Spinal cord (tissue), 10 donors: ENCODE measurements at places on chromosomes 7 and 10.

DNA sequence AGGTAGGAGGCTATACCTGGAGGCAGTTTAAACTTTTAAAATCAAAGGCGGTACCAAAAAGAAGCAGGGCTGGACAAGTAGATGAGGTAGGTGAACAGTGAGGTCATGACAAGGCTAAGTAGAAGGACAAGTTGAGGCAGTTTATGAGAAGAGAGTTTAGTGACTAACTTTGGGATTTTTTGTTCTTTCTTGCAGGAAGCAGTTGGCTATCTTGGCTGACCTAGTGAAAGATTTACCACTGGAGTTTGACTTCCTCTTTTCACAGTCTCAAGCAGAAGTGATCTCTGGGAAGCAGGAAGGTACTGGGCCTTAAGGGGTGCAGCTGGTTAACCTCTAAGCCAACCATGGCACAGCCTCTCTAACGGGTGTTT is 26.3 kb downstream of the ENTPD7 start:
- no peak for DNase-seq

- no peak for DNase-seq
Observed at GRCh38 chr10:119191881-119192280, 13.3 kb upstream of the PRDX3 start.

GRCh38 chr7:155741805-155742204 is 70.5 kb downstream of the SHH start:
- DNase-seq = no peak

DNA sequence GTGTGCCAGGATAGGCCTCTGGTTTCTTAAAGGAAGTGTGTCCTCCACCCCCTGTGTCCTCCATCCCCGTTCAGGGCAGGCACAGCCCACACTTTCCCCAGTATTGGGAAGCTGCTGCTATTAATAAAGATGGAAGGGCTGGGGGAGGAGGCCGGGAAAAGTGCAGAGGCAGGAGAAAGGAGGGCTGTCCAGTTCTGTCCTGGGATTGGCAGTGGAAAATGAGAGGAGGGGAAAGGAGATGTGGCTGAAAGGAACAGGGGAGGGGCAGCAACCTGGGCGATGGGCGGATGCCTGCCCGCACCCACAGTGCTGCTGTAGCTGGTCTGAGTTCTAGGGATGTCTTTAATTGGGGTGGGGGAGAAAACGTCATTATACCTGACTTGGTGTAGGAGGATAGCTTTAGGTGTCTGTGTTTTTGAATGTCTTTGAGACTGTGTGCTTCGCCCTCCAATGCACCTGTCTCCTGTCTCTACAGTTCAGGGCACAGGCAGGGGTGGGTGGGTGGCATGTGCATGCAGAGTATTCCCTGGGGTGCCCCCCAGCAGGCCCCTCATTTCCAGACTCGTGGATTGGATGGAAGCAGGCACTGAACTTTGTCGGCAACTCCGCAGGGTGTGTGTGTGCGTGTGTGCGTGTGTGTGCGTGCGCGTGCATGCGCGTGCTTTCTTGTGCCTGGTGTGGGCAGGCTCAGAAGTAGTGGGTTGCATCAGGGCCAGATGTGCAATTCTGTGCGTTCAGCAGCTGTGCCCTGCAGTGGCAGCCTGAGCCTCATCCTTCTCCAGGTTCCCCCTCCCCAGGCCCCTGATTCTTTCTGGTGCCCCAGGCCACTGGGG is 2.5 kb downstream of the TRIM8 start:
- DNase-seq = no peak

GRCh38 chr7:35781200-35781701 is 19.6 kb upstream of the SEPTIN7 start:
- no peak for DNase-seq

DNA sequence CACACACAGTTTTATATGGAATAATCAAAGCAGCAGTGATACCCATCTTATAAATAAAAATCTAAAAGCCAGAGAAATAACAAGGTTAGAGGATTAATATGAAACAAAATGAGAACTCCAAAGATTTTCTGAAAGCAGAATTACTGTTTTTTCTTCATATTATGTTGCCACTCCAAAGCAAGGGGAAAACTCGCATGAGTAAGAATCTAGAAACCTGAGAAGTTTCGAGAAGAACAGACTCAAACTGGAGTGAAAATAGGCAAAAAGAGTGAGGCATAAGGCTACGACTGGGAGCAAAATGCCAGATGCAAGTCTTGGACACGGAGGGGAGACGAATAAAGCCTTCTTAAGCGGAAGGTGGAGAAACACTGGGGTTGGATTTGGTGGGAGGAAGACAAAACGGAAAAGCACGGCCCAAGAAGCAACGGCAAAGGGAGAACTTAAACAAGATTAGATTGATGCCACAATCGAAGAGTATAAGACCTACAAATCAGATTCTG is 923 bp downstream of the TNPO3 start:
- DNase-seq = peak; percentile 7

- DNase-seq = no peak
Observed at GRCh38 chr7:155003376-155004214, 671 bp upstream of the PAXIP1 start.

DNA sequence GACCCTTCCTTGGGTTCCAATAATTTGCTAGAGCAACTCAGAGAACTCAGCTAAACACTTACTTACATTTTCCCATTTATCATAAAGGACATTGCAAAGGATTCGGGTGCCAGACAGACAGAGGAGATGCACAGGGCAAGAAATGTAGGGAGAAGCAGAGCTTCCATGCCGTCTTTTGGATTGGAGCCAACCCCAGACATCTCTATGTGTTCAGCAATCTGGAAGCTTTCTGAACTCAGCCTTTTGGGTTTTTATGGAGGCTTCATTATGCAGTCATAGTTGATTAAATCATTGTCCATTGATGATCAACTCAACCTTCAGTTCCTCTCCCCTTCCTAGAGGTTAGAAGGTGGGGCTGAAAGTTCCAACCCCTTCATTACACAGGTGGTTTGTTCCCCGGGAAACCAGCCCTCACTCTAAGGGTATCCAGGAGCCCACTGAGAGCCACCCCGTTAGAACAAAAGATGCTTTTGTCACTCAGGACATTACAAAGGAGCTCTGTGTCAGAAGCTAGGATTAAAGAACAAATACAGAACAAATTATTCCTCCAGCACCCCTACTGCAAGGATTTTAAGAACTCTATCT is 211.9 kb upstream of the VSTM2A start:
- DNase-seq = peak; percentile 43

DNA sequence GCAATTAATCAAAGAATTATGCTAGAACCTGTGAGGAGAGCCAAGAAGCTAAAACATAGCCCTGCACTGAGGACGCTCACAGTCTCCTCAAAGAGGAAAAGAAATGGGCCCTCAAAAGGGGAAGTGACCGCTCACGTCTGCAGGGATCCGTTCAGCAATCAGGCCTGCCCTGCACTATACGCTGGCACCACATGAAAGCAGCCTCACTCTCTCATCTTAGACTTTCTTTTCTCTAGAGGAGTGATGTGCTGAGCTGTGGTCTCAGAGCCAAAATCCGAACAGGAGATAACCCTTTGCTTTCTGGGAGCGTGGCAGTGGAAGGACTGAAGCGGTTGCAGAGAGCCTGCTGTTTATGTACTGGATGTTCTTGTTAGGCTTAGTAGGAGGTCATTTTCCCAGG is 6.3 kb upstream of the IL2RA start:
- no peak for DNase-seq

GRCh38 chr10:110827875-110828274 is 43.9 kb upstream of the PDCD4 start:
- no peak for DNase-seq

DNA sequence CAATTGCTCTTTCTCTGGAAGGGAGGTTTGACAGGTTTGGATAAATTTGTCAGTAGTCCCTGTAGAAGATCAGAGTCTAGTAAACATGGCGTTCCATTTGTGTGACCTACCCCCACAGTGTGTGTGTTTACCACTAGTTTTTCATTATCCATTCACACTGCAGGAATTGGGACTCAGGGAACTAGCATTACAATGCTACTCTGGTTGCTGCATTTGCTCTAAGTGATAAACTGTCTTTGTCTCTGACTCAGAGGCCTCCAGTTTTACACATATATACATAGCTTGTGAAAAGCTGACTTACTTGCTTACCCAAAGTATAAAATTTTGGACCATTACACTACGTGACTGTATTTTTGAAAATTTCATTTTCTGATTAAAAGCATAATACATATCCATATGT is 1604.0 kb downstream of the REEP3 start:
- DNase-seq = no peak

- DNase-seq = peak; percentile 30
Observed at GRCh38 chr10:94630017-94630688, 53.4 kb upstream of the CYP2C18 start.

- DNase-seq = no peak
Observed at GRCh38 chr7:155753446-155753965, 58.8 kb downstream of the SHH start.

DNA sequence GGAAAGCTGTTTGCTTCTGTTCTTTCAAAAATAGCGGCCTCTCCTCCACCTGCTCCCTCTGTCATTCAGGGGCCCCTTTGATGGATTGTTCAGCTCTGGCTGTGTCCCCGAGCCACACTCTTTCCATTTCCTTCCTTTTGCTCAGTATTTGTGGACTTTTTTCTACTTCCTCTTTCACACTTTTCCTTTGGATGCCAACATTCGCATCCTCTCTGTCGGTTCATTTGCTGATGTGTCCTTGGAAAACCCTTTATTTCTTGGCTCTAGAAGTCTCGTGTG is 11.7 kb upstream of the PWWP2B start:
- no peak for DNase-seq

GRCh38 chr10:94208315-94208714 is 154.4 kb downstream of the NOC3L start:
- DNase-seq = no peak

GRCh38 chr10:3671386-3671955 is 113.5 kb downstream of the KLF6 start:
- no peak for DNase-seq

DNA sequence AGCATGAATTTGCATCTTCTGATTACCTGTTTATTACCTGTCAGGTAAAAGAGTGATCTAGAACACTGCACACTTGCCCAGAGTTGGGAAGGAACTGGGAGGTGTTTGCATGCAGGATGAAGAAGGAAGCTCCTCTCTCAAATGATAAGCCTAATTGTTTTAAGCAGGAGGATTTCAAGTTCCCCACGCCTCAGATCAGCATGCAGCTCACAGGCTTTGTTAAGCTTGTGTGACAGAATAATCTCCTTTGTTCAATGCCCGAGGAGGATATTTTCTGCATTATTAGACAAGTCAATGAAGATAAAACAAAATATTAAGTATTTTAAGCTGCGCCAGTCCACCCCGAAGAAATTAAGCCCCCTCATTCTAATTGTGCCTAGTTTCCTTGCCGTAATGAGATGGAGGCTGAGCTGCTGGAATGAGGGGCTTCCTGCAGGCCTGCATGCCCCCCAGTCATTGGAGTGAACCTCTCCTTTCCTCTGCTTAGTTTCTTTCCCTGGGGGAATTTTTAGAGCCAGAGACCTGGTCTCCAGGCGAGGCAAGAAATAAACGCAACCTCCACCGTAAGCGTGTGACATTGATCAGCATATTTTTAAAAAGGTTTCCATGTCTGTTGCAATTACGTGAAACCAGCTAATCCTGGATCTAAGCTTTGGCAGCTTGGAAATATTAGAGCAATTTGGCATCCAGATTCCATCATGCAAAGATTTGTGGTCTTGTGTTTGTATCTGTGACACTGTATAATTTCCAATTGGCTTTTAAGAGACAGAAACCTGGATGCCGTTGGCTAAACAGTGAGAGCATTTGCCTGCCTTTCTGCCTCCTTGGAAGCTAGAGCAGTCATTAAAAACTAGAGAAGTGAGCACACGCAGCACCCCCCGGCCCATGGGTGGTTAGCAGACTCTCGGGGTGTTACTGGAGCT is 376.0 kb downstream of the GALNT17 start:
- no peak for DNase-seq

DNA sequence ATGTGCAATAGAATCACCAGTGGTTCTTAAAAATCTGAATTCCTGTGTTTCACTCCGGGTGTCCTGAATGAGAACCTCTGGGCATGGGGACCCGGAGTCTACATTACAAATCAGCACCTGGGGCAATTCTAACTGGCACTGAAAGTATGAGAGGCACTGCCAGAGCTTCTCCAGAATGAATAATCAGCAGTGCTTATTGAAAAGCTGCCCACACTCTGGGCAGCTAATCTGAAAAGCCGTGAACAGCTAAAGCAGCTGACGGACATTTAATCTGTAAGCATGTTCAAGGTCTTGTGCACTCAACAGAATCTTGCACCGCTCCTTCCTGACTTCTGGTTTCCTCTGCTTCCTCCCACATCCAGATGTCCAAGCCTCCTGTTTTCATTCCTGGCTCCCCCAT is 113.3 kb upstream of the KIF5B start:
- DNase-seq = no peak

- DNase-seq = no peak
Observed at GRCh38 chr10:59847326-59847725, 59.0 kb downstream of the CCDC6 start.

DNA sequence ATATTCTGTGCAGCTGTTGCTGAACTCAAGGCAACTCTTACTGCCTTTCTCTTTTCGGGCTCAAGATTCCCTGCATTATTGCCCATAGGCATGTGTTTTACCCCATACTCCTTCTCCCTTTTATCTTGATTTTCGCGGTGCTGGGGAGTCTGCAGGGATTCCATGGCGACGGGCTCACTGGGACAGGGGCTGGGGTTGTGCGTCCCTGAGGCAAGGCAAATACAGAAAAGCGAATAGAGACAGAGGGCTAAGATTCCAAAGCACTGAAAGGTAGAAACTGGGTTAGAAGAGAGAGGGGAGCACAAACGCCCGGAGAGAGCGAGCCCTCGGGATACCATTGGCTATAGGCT is 519 bp upstream of the RPP38 start:
- DNase-seq = no peak

- no peak for DNase-seq
Observed at GRCh38 chr10:69734416-69734796, 67.3 kb upstream of the COL13A1 start.
